SW480 (cell line): ENCODE measurements at places on chromosomes 6 and 20.

GRCh38 chr6:121333196-121333595 is 1.1 kb downstream of the TBC1D32 start:
- DNase-seq, result no peak

DNA sequence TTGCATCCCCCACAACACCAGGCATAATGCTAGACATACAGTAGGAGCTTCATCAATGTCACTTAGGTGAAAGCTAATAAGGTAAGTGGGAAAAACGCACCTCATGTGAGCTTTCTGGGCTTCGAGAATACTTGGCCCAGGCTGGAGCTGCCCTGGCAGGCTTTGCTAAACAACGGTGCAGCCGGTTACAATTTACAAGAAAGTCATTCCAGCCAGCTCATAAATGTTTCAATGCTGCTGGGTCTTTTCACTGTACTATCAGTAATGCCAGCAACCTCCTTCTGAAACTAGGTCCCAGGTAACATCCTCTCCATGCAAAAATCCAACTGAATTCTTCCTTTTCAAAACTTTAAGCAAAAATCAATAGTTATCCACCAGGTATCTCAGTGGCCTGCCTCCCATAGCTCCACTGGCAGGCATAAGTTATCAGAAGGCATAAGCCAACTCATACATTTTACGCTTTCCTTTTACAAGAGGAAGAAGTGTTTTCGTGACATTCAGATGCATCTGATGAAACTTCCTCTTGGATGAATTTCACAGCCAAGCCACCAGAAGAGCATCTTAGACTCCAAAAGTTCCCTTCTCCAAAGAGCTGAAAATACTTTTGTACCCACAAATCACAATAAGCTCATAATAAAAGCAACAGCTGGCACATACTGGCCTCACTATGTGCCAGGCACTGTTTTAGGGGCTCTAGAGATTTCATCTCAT is 56.3 kb downstream of the RTN4IP1 start:
- no peak for DNase-seq

GRCh38 chr20:20214757-20215275 is 153.1 kb upstream of the INSM1 start:
- no peak for DNase-seq

DNA sequence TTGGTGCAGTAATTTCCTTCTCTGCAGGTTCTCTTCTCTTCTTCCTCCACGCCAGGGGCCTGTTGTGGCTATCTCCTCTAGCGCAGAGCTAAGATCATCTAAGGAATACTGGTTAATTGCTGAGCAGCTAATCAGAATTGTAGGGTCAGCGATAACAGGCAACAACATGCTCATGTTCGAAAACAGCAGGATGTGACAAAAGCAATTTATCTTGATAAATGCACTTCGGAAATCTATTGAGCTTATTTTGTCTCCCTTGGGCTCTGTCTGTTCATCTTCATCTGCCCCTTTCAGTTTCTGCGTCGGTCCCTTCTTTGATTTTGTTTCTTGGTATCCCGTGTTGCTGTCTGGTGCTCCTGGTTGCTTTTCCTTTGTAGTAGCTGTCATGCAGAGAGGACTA is 67.3 kb upstream of the MAP3K7 start:
- no peak for DNase-seq

GRCh38 chr6:3285049-3285639 is 26.4 kb downstream of the PSMG4 start:
- no peak for DNase-seq

DNA sequence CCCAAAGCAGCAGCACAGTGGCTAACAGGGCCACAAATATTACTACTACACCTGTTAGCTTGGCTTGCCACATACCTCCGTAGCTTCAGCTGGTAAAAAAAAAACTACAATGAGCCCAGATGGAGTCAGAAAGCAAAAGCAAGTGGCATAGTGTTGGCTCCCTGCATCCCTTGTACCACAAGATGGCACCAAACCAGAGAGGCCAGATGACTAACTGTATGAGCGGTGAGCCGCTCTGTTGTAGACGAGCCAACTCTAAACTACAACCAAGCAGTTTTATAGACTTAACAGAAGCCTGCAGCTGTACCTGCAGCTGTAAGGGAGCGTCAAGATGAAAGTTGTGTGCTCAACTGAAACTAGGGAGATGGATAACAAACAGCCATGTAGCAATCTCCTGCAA is 84.5 kb upstream of the MCHR2 start:
- DNase-seq, result peak; percentile 31

GRCh38 chr6:34249469-34250261 is 859 bp upstream of the SMIM29 start:
- DNase-seq, result no peak
